ENCODE measurements at places on chromosomes 5 and 9.

- no peak for DNase-seq
Measured at GRCh38 chr9:113403646-113404045, 2.6 kb upstream of the ALAD start.

- no peak for DNase-seq
Measured at GRCh38 chr5:132762246-132763000, 14.6 kb downstream of the SEPTIN8 start.

- DNase-seq, result no peak
Measured at GRCh38 chr5:107512029-107512428, 158.7 kb downstream of the EFNA5 start.

GRCh38 chr5:68458416-68459021 is 243.0 kb downstream of the PIK3R1 start:
- no peak for DNase-seq

Measured in astrocyte of the hippocampus (primary cell).